ENCODE measurements at places on chromosomes 6 and 20.

GRCh38 chr6:131923356-131923755 lies 27.8 kb downstream of the CCN2 start:
- DNase-seq, result peak; percentile 79

DNA sequence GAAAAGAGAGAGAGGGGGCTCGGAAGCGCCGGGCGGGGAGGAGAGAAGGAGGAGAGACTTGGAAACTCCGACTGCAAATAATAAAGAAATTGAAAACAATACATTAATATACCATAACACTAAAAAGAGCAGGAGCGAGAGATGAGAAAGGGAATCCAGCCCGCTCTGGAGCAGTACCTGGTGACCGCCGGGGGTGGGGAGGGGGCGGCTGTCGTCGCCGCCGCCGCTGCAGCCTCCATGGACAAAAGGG lies 338 bp downstream of the E2F3 start:
- DNase-seq, result no peak

- no peak for DNase-seq
Measured at GRCh38 chr20:3672547-3673171, 9.2 kb downstream of the ADAM33 start.

DNA sequence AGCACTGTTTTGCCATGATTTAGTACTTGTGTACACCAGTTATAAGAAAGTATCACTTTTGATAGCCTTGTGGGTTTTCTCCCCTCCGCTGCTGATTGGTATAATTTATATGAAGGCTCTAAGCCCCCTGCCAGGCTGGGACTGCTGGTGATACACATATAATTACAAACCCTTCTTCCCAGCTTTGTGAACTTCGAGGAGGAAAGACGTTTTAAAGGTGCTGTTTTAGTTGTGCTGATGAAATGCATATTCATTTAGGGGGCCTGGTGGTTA lies 246.2 kb downstream of the TAF4 start:
- no peak for DNase-seq

- peak; percentile 57 for DNase-seq
Measured at GRCh38 chr6:79570129-79571029, 33.1 kb upstream of the LCA5 start.

DNA sequence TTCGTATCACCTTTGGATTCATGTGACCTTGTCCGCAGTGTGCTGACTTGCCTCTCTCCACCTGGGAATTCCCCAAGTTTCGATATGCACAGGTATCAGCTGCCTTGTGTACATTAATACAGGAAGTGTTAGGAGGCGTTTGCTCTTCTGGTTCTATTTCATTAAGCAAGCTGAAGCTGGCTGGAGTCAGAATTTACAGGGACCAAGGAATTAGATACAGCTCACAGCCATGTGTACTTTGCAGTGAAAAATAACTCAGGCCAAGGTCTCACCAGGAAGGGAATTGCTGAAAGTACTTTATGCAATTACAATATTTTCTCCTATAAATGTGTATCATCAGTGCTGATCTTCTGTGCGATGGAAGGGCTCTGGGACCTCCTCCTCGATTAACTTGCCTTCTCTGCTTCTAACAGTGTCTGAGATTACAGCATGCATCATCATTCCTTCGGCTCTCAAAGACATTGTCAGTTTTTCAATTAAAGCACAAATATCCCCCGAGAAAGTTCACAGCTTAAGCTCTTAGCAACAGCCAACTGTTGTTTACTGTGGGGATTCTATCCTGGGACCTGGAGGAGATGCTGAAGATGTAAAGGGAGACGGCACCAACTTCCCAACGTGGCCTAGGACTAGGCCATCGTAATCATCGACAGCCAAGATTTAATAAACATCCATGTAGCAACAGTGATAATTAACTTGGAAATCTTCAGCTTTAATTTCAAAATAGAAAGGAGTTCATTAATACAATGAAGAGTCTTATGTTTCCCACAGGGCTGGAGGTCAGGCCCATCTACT lies 13.8 kb upstream of the TIAM2 start:
- DNase-seq, result no peak

- DNase-seq, result no peak
Measured at GRCh38 chr20:7692478-7692877, 247.8 kb downstream of the HAO1 start.

DNA sequence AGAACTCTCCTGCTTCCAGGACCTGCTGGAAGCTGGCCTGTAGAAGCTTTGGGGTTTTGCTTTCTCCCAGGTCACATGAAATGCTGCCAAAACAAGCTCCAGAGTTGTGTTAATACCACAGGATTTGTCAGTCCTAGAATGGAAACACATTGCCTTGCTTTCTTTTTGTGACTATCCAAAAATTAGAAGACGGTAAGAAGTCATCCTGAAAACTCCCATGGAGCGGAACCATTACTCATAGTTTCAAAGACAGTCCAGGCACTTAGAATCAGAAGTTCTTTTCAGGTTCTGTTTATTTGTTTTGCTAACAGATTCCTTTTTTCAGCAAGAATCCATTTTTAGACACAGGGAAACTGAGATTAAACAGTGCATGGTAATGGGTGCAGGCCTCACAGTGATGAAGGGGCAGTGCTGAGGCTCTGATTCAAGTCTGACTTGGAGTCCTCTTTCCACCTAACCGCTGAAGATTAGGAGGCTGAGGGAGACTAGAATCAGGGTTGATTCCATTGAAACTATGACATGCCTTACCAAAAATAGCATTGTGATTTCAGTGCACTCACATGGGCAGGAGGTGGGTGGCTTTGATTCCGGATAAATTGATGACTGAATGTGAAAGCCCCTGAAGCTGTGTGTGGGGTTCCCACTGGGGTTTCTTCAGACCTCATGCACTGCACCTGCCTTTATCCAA lies 72.2 kb upstream of the NAA20 start:
- DNase-seq, result no peak

DNA sequence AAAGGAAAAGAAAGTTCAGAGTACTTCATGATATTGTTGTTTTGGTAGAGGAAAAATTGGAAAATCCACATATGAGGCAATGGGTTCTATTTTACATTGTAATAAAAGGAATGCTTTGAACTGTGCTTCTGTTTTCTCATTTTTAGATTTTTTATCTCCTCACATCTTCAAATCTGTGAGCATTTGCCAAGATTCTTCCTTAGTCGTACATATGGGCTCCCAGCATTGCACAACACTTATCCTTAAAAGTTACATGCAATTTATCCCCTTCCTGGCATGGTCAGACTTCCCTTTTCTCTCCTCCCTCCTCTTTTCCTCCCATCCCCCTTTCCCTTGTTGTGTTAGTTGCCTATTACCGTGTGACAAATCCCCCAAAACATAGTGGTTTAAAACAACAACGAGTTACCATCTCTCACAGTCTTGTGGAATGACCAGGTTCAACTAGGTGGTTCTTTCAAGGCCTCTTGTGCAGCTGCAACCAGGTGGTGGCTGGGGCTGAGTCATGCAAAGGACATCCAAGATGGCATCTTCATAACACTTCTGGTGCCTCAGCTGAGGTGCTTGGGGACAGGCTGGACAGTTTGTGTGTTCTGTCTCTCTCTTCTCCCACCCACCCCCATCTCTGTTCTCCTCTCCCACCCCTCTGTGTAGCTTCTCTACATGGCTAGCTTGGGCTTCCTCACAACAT lies 68.7 kb downstream of the TXNDC5 start:
- DNase-seq, result no peak

GRCh38 chr6:4614637-4615036 lies 161.6 kb upstream of the CDYL start:
- no peak for DNase-seq

DNA sequence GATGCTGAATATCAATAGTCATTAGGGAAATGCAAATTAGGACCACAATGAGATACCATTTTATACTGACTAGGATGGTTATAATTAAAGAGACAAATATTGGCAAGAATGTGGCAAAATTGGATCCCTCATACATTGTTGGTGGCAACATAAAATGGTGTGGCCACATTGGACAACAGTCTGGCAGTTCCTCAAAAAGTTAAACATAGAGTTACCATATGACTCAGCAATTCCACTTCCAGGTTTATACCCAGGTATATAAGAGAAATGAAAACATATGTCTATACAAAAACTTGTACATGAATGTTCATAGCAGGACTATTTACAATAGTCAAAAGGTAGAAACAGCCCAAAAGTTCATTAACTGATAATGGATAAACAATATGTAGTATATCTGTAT lies 2.0 kb upstream of the CRIP3 start:
- no peak for DNase-seq

DNA sequence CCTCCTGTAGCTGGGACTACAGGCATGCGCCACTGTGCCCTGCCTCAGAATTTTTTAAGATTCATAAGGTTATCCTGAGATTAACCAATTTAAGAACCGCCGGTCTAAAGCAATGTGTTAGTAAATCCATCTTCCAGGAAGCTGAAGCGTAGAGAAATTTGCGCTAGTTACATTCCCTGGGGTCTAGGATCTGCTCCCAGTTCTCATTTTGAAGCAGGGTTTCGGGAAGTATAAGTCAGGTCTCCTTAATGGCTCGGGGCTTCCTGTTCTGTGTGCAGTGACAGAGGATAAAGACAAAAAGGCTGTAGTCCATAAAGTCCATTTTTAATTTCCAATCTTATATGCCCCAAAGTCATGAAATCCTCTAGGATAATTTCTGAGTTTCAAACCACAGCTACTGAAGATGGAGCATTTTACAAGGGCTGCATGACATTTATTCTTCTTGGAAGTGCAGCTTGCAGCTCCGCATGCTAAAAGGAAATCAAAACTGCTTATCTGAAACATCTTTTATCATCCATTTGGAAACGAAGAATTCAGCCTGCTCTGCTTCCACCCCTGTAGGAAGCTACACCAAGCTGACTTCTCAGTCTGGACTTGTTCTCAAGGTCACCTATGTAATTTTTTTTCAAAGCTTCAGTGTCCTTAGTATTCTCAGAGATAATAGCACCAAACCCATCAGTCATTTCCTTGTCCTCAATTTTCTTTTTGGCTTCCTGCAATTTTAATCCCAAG lies 326.1 kb downstream of the PRL start:
- DNase-seq, result no peak

- DNase-seq, result peak; percentile 49
Measured at GRCh38 chr6:118804091-118804490, 89.9 kb upstream of the ASF1A start.

GRCh38 chr6:74713941-74714340 lies 491.9 kb downstream of the COL12A1 start:
- DNase-seq, result no peak

DNA sequence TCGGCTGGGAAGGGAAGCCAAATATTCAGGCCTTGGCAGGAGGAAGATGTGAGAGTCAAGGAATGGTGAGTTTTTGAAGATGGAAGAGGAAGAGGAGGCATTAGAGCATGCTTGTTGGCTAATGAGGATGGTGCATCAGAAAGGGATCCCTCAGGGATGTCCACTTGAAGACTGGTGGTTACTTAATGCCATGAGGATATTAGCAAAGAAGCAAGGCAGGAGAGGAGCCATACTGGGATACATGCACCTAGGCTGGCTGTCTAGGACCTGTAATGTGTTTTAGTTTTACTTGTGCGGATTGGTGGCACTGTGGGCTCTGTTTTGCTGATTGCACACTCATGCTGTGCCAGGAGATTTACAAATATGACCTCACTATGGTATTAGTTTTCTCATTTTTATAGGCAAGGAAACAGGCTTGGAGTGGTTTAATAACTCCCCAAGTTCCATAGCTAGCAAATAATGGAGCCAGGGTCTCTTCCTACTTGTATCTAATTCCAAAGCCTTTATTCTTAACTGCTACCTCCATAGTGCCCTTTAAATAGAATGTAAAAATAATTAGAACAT lies 37.8 kb downstream of the NCOA7 start:
- DNase-seq, result no peak

GRCh38 chr6:135185483-135185882 lies 4.4 kb downstream of the MYB start:
- DNase-seq, result no peak

DNA sequence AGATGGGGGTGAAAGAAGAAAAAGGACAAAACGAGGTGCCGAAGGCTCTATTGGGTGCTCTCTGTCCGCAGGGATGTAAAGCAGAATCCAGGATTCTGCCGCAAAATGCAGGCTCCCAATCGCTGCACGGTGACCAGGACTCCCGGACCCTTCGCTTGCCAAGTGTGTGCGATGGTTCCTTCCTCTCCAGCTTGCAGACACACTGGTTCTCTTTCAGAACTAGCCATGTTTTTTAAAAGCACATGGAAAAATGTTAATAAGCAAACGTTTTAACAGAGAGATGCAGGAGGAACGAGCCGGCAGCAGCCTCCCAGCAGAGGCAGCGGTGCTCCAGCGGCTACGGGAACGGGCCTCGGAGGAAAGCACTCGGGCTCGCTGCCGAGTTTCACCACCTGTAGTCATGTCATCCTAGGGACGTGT lies 59.6 kb downstream of the ZNF831 start:
- peak; percentile 25 for DNase-seq

DNA sequence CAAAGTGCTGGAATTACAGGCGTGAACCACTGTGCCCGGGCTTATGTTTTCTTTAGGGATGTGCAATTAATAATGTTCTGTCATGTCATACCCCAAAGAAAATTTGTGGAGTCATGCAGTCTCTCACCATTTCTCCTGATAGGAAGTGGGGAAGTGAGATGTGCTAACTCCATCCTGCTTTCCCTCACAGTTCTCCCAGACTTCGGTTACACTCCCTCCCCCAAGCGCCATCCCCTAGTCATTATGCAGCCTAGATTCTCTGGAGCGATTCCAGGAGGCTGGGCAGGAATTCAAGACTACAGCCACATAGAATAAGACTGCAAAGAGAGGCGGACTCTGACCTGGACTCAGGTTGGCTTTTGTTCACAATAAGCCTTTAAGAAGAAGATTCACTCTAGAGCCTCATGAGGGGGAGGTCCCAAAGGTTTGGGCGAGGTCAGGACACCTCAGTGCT lies 271.4 kb downstream of the ALDH8A1 start:
- no peak for DNase-seq

GRCh38 chr20:17504066-17504897 lies 26.9 kb downstream of the BFSP1 start:
- DNase-seq, result no peak

DNA sequence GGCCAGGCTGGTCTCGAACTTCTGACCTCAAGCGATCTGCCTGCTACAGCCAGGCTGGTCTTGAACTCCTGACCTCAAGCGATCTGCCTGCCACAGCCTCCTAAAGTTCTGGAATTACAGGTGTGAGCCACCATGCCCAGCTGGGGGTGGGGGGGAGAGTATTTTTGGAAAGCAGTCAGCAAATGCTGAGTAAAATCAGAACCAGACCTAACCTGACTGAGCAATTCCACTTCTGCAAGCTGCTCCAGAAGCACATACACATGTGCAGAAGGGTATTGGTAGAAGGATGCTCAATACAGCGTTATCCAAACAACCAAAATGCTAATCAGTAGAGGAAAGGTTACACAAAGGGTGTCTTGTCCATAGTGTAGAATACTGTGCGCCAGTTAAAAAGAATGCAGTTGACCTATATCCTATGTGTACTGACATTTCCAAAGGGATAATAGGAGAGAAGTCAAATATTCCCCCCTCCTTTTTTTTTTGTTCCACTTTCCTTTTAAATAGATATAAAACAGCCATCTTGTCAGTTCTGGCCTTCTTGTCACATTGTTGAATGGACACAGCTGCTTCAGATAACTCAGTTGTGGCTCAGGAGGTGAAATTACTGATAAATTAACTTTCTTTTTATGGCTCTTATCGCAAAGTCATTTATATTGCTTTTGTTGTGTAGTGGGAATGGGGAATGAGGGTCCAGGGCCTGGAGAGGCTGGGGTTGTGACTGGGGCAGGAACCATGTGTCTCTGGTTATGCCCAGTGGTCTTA lies 74.6 kb downstream of the DTD1 start:
- DNase-seq, result no peak

- DNase-seq, result no peak
Measured at GRCh38 chr6:11307226-11307625, 74.8 kb upstream of the NEDD9 start.

- no peak for DNase-seq
Measured at GRCh38 chr6:47919875-47920274, 138.0 kb downstream of the OPN5 start.

GRCh38 chr6:109238396-109238795 lies 143.1 kb downstream of the CEP57L1 start:
- DNase-seq, result no peak

Data from ELR (cell line).